ENCODE measurements at places on chromosomes 11 and 22. TPM values are rescaled to one million over a fixed set of nuclear protein-coding genes. Genes with fewer than 3 reads are reported as not detected.
A peak's percentile ranks its signal among the peaks of the same experiment; 100 is the strongest.

- peak; percentile 55 for DNase-seq
These were observed 29.9 kb upstream of the OR10G7 start for GRCh38 chr11:124070915-124071622.

- DNase-seq: no peak
These were observed 14.9 kb downstream of the ADAMTS8 start for GRCh38 chr11:130413405-130414106.

- DNase-seq: peak; percentile 52
These were observed 12.8 kb upstream of the CLPB start for GRCh38 chr11:72446929-72447769.

GRCh38 chr11:47189100-47189834 is 3.0 kb upstream of the PACSIN3 start:
- no peak for DNase-seq

DNA sequence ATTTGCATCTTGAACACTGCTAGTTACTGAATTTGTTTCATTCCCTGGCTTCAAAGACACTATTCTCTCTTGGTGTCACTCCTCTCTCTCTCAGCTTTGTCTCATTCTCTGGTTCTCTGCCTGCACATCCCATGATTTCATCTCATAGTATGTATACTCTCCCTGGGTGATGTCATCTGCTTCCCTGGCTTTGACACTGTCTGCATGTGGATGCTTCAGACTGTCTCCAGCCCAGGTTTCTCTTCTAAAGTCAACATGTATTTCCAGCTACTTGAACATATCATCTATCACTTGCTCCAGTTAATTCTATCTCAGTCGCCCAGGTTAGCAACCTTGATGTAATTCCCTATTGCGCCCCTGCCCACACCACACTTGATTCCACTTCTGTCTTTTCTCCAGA is 9.3 kb upstream of the ACAT1 start:
- no peak for DNase-seq

DNA sequence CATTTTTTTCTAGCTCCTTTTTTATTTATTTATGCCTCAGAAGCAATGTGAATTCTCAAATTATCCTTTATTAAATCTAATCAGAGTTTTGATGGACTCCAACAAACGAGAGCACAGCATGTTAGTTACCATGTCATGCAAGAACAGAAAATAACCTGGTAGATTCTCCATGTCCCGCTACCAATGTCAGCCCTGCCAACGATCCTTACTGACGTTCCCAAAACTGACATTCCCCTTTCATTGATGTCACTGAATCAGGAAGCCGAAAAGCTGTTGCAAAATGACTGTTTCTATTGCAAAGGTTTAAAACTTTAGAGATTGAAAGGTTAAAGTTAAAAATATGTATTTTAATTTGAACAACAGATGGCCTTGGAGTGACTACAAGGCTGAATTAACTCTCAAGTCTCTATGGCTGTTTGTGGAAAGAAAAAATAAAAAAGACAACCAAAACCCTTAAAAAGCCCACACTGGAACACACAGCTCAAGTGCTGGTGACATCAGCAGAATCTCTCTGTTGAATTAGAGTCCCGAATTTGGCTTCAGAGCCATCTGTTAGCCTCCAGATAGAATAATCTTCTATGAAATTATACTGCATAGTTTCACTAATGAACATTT is 96.8 kb downstream of the BDNF start:
- no peak for DNase-seq

DNA sequence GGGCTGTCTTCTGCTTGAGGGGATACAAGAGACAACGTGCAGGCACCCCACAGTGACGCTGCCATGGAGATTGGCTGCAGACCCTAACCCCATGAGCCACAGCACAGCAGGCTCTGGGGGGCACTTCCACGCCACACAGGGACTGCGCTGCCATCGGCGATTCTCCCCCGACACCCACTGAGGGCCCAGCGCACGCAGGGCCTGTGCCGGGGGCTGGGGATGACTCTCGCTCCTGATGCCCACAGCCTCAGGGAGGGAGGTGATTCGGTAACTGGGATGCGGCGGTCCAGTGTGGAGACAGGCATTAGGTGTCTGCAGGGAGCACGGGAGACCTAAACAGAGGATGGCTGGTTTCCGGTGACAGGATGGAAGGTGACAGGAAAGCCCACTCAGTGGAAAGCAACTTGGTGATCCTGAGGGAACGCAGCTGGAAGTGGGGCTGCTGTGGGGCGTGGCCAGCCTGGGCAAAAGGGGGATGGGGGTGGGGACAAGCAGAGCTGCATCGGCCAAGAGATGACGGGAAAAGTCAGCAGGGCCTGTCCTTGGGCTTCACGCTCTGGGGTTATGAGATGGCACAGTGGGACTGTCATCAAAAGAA is 37.7 kb downstream of the EFCAB6 start:
- no peak for DNase-seq

GRCh38 chr11:113675003-113675561 is 31.0 kb downstream of the TMPRSS5 start:
- no peak for DNase-seq

- no peak for DNase-seq
These were observed 12.7 kb downstream of the GTPBP1 start for GRCh38 chr22:38718414-38718813.

- no peak for DNase-seq
These were observed 1023.5 kb downstream of the BRD1 start for GRCh38 chr22:48803948-48804810.

- no peak for DNase-seq
These were observed 3.9 kb upstream of the TEF start for GRCh38 chr22:41377846-41378245.

DNA sequence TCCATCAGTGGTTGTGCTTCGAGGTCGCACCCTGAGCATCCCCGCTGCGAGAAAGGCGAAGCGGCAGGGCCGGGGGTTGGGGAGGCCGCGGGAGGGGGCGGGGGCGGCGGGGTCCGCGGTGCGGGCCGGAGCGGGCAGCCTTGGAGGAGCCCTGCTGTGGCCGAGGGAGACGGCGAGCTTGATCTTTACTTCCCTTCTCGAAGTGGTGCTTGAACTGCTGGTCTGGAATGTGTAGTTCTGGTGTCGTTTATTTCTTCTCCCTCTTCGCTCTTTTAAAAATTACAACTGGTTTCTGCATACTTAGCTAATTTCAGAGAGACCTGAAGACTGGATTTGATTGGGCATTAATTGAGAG is 1.1 kb downstream of the APLP2 start:
- no peak for DNase-seq

DNA sequence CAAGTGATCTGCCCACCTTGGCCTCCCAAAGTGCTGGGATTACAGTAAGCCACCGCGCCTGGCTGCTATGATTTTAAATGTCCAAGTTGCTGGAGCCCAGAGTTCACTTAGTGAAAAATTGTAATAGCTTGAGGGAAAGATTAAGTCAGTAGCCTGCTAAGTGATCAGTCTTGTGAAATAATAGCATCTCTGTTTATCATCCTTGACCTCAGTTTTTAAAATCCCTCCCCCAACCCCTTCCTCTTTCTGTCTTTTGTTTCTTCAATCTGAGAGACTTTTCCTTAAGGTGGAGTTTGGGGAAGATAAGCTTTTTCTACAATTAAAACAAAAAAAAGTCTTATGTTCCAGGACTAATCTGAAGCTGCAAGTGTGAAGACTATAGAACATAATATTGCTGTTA is 6.4 kb downstream of the HIPK3 start:
- no peak for DNase-seq

DNA sequence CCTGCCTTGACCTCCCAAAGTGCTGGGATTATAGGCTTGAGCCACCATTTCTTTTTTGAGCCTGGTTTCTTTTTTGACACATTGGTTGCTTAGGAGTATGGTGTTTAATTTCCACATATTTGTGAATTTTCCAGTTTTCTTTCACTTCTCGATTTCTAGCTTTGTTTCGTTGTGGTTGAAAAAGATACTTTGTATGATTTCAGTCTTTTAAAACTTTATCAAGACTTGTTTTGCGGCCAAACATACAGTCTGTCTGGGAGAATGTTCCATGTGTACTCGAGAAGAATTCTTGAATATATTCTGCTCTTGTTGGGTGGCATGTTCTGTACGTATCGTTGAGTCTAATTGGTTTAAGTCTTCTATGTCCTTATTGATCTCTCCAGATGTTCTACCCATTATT is 20.8 kb downstream of the SHANK3 start:
- no peak for DNase-seq

DNA sequence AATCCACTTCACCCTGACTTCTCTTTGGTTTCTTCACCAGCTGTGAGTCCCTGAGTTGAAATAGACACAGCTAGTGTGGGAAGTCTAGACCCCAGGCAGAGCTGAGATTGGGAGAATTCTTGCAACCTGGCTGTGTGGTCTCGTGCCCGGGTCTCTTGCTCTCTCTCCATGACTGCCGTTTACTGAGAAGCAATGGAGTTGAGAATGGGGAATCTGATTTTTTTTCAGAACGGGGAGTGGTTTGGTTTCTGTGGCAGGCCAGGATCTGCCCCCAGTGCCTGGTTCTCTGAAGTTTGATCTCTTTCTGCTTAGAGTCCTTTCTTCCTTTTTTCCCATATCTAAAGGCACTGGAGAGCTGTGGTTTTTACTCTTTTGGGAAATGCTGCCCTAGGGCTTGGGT is 1.5 kb downstream of the SIDT2 start:
- no peak for DNase-seq

- DNase-seq: no peak
These were observed 28.6 kb downstream of the CAPN1 start for GRCh38 chr11:65210361-65210731.

- DNase-seq: peak; percentile 77
These were observed 11.7 kb downstream of the PHRF1 start for GRCh38 chr11:587978-588380.

GRCh38 chr11:39365809-39366436 is 2093.5 kb downstream of the LRRC4C start:
- no peak for DNase-seq

- DNase-seq: no peak
These were observed 40.4 kb upstream of the AKIP1 start for GRCh38 chr11:8870411-8871170.

- no peak for DNase-seq
These were observed 1.9 kb upstream of the DBX1 start for GRCh38 chr11:20161923-20162744.

DNA sequence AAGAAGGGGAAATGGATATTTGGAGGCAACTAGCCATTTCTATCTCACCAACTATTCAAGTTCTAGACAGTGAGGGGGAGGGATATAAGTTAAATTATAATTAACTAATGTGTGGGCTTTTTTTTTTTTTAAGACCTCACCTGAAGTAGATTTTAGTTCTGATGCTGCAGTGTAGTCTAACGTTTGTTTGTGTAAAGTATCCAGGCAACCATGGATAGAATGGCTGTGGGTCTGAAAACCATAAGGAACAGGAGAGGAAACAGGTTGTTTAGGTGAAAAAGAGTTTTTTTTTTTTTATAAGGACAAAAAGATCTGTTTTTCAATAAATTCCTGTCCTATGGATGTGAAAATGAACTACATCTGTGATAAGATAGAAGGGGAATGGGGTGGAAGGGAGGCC is 262.4 kb upstream of the PLET1 start:
- no peak for DNase-seq

TBX1 gene
- total RNA-seq: not detected

BUD13 gene
- total RNA-seq: 16.2 TPM

MAPK8IP2 gene
- 0.62 TPM for total RNA-seq

ISX gene
- total RNA-seq: not detected

DKK3 gene
- total RNA-seq: 10.3 TPM

SHISAL1 gene
- not detected for total RNA-seq

IGSF22 gene
- 5.4 TPM for total RNA-seq

PHETA2 gene
- 1.6 TPM for total RNA-seq

TLCD5 gene
- total RNA-seq: 0.80 TPM

KCNJ5 gene
- total RNA-seq: not detected

MS4A6A gene
- total RNA-seq: 2.6 TPM

FADS3 gene
- 5.1 TPM for total RNA-seq

CRYBA4 gene
- total RNA-seq: not detected

RBMXL2 gene
- total RNA-seq: not detected

TIMM10 gene
- 30.2 TPM for total RNA-seq

OR11H1 gene
- not detected for total RNA-seq

DCDC1 gene
- total RNA-seq: 1.8 TPM

BRSK2 gene
- 1.3 TPM for total RNA-seq

Data from naive thymus-derived CD8-positive, alpha-beta T cell (primary cell).